Pancreas (tissue), 10 donors: ENCODE measurements at places on chromosomes 6 and 20. TPM values are rescaled to one million over a fixed set of nuclear protein-coding genes. Genes with fewer than 3 reads are reported as not detected.

Gene TFAP2C
- total RNA-seq, result 1.5 TPM

Gene HMGCLL1
- total RNA-seq, result 0.69 TPM

Gene SLC26A8
- not detected for total RNA-seq

Gene UBE2C
- total RNA-seq, result 1.9 TPM

Gene NHSL1
- 9.7 TPM for total RNA-seq

Gene GSTA2
- total RNA-seq, result 47.6 TPM

Gene FAM83D
- 0.06 TPM for total RNA-seq

Gene DEFB129
- total RNA-seq, result not detected
